Cardiac muscle cell (in vitro differentiated cells and primary cell): ENCODE measurements at places on chromosomes 7 and 10. TPM values are rescaled to one million over a fixed set of nuclear protein-coding genes. Genes with fewer than 3 reads are reported as not detected.
A peak's percentile ranks its signal among the peaks of the same experiment; 100 is the strongest.

- no peak for DNase-seq
These were observed 449.5 kb downstream of the GRID1 start for GRCh38 chr10:85916994-85917573.

DNA sequence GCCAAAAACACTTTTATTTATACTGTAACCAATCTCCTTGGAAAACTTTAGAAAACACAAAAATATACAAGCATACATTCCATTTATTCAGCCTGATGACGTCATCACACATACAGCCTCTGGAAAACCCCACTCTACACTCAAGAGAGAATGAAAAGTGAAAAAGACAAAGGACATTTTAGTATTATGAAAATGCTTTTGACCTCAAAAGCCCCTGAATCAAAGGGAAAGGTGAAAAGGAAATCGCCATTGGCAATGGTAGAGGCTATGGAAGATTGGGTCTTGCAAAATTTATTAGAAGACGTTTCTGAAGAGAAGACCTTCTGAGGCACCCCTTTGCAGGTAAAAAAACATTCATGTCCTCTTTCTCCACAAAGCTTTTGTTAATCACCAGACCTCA, 82.9 kb upstream of the STRIP2 start:
- DNase-seq, result peak; percentile 21

DNA sequence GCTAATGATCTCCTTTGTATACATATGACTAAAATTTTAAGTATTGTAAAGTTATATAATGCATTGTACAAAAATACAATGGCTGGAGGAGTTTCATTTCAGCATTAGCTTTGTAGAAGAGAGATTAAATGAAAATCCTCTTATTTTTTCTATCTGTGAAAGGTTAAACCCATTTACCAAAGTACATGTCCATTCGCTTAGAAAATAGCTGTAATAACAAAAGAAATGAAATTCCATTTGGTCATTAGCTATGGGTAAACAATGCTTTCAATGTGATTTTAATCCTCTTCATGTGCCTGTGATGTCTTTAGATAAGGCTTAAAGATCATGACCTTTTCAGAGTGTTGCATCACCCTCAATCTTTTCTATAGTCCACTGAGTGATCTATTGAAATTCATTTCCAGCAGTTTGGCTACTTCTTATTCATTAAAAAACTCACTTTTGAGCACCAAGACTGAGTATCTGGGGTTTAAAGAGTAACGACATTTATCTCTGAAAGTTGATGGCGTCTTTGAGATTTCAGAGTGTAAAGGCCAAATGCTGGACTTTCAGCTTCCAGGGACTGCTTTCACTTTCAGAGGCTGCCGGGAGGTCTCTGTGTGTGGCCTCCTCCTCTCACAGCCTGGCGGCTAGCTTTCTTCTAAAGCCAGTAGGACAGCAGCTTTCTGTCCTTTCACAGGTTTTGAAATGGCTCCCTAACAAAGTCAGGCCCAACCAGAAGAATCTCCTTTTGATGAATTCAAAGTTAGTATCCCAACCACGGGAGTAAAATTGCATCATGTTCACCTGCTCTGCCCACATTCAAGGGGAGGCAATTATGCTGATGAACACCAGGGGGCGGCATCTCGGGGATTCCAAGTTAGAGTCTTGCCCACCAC, 701.4 kb upstream of the COBL start:
- DNase-seq, result peak; percentile 48

PTPRZ1 gene
- polyA plus RNA-seq, result 0.37 and 0.57 TPM in 2 replicates

LANCL2 gene
- 12.1 and 18.8 TPM in 2 replicates for polyA plus RNA-seq
